ENCODE measurements at places on chromosomes 6 and 20. TPM values are rescaled to one million over a fixed set of nuclear protein-coding genes. Genes with fewer than 3 reads are reported as not detected.

Gene MARCKS
- total RNA-seq, result 31.2 TPM

Gene TNNC2
- 1.5 TPM for total RNA-seq

Gene PTPRK
- 53.1 TPM for total RNA-seq

Gene FAM83C
- not detected for total RNA-seq

Gene MDC1
- 14.8 TPM for total RNA-seq

- no peaks in the 10 kb centered on the region for H3K4me1 ChIP-seq
- DNase-seq, result no peak
- no peaks in the 10 kb centered on the region for H3K27me3 ChIP-seq
- H3K4me3 ChIP-seq, result no peak overlapping the region
- no peak overlapping the region for H3K27ac ChIP-seq
- H3K36me3 ChIP-seq, result no peaks in the 10 kb centered on the region
These were observed 22.3 kb upstream of the HLA-DQA2 start for GRCh38 chr6:32718879-32719278.

- no peak overlapping the region for H3K4me3 ChIP-seq
- DNase-seq, result no peak
- no peak overlapping the region for H3K27ac ChIP-seq
- no peaks in the 10 kb centered on the region for H3K4me1 ChIP-seq
- no peaks in the 10 kb centered on the region for H3K27me3 ChIP-seq
These were observed 67.0 kb downstream of the NOX3 start for GRCh38 chr6:155388591-155388990.

- no peak overlapping the region for H3K4me3 ChIP-seq
- H3K27me3 ChIP-seq, result no peaks in the 10 kb centered on the region
- no peak overlapping the region for H3K27ac ChIP-seq
- no peaks in the 10 kb centered on the region for H3K36me3 ChIP-seq
- H3K4me1 ChIP-seq, result no peaks in the 10 kb centered on the region
These were observed 466.5 kb upstream of the RNF217 start for GRCh38 chr6:124495665-124496190.

GRCh38 chr6:36912586-36912985 lies 26.8 kb downstream of the C6orf89 start:
- H3K4me3 ChIP-seq, result no peak overlapping the region
- DNase-seq, result no peak
- H3K36me3 ChIP-seq, result peaks cover 22% of the 10 kb centered on the region
- peaks cover 28% of the 10 kb centered on the region for H3K4me1 ChIP-seq
- no peaks in the 10 kb centered on the region for H3K27me3 ChIP-seq

Data from esophagus muscularis mucosa (tissue), 4 donors.